ENCODE measurements at places on chromosomes 6 and 20.

GRCh38 chr6:10630178-10630577, 64.2 kb downstream of the C6orf52 start:
- DNase-seq = no peak

DNA sequence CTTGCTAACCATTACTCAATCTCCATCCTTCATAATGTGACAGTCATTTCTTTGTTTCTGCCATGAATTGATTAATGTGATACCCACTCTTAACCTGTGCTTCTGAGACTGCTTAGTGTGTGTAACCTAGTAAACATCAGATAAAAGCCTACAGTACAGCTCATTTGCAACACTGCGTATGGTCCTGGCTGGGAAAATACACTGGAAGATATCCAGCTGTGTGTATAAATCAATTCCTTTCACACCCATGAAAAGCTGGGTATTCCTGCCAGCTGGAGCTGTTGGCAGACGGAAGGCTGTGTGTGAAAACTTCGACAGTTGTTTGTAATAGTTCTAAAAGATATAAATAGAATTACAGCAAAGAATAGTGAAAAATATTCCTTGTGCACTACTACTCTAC, 509.2 kb downstream of the FRK start:
- DNase-seq = no peak

- no peak for DNase-seq
These were observed 84.6 kb downstream of the AK9 start for GRCh38 chr6:109606359-109606758.

DNA sequence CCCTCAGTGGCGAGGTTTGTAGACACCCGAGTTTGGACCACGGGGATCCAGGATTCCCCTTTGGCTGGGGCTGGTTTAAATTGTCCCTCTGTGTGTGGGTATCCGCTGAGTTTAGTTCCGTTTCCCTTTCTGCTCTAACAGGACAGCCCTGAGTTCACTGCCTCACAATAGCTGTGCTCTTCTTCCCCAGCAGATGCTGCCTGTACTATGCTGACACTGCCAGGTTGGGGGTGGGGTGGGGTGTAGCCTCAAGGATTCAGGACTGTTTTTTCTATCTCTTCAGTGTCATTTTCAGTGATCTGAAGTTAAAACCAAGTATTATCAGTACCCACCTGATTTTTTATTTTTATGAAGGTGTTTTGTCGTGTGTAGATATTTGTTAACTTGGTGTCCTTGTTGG, 655.0 kb downstream of the COL12A1 start:
- DNase-seq = no peak

- DNase-seq = no peak
These were observed 494.1 kb upstream of the CITED2 start for GRCh38 chr6:139868576-139868975.

GRCh38 chr20:325889-326644, 715 bp downstream of the SOX12 start:
- DNase-seq = peak; percentile 60

DNA sequence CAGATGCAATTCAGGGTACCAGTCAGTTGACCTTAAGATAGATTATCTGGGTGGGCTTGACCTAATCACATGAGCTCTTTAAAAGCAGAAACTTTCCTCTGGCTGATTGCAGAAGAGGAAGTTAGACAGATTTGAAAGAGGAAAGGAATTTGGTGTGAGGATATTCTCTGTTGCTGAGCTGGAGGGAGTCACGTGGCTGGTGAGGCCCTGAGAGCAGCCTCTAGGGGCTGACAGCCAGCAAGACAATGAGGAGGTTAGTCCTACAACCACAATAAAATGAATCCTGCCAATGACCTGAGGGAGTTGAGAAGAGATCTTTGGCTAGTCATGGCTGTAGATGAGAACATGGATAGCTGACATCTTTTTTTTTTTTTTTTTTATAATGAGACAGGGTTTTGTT, 87.0 kb upstream of the B3GAT2 start:
- no peak for DNase-seq

GRCh38 chr6:82786248-82786647, 279.4 kb downstream of the UBE3D start:
- DNase-seq = no peak

- no peak for DNase-seq
These were observed 223.4 kb upstream of the MCHR2 start for GRCh38 chr6:100217225-100218012.

GRCh38 chr6:31579119-31579505, 3.1 kb downstream of the LTB start:
- DNase-seq = peak; percentile 62

DNA sequence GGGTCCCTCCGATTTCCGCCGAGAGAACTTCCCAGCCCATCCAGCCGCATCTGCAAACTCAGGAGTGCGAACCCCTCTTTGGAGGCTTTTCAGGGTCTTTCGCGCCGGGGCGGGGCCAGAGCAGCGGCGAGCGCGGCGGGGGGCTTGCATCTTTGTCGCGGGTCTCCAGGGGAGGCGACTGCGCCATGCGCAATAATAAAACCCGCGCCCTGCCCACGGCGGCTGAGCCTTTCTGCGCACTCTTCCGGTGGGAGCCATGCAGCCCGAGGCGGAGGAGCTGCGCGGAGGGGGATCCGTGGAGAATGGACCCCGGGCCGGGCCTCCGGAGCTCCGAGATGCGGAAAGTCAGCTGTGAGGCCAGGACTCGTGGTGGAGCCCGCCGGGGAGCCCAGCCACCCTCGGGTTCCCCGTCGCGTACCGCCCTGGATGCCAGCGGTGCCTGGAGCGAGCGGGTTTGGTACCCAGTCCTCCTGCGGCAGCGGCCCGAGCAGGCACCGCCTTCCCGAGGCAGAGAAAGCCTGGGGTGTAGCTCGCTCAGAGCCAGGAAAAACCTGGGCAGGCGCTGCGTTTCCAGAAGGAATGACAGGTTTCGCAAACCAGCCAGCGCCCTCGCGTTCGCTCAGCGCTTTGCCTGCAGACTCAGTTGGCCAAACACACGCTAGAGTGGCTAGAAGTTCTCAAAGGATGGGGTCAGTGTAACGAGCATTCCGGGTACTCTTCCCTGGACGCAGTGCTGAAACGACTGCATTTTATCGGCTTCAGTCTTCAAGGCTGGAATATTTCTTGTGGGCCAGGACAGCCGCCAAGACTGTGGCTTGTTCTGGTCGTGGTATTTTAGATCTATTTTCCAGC, 1.2 kb downstream of the AKAP12 start:
- peak; percentile 40 for DNase-seq

DNA sequence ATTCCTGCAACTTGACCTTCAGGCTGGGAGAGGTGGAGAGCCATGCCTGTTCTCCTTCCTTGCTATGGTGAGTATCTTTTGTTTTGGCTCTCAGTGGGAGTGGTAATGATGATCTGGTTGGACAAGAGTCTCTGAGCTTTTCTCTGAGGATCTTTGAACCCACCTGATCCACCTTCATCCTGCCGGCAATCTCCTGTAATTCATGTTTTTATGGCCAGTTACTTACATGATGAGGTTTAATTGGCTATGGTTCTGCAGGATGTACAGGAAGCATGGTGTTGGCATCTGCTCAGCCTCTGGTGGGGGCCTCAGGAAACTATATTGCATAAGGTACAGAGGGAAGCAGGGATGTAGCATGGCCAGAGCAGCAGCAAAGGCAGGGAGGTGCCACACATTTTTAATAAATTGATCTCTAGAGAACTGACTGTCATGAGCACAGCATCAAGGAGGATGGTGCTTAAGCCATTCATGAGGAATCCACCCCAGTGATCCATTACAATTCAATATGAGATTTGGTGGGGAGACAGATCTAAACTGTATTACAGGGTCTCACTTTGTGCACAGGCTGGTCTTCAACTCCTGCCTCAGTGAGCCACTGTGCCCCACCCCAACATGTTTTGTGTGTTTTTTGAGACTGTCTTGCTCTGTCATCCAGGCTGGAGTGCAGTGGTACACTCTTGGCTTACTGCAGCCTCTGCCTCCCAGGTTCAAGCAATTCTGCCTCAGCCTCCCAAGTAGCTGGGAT, 10.0 kb downstream of the HSPA1B start:
- no peak for DNase-seq

DNA sequence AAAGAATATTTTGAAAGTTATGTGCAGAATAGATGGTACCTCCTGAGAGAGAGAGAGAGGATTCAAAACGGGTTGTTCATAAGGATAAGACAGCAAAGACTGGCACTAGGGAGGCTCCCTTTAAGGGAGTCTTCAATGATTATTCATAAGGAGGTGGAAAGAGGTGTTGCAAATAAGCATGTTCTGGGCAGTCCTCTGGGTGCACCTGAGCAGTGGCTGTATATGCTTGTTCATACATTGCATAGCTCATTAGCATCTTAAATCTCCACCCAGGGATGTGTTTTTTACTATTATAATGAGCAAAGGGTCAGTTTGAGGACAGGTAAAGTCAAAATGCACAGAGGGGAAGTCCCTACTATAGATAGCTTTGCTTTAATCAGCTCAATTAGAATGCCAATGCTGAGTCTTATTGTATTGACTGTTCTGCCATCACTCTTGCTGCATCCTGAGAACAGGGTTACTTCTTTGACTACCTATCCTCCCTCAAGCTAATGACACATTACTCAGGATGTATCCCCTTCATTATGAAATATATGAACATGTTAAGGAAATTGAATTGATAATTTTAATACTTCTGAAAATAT, 10.0 kb upstream of the SIRPG start:
- DNase-seq = no peak
